ENCODE measurements at places on chromosomes 5 and 9. TPM values are rescaled to one million over a fixed set of nuclear protein-coding genes. Genes with fewer than 3 reads are reported as not detected.

AIF1L gene
- total RNA-seq: not detected

CWC27 gene
- total RNA-seq: not detected

JADE2 gene
- 16.7 TPM for total RNA-seq

CCDC192 gene
- total RNA-seq: 2.2 TPM

CFAP77 gene
- total RNA-seq: not detected

TAF11L10 gene
- total RNA-seq: not detected

GNAQ gene
- total RNA-seq: 57.2 TPM

PRRX2 gene
- total RNA-seq: not detected

CMYA5 gene
- 12.8 TPM for total RNA-seq

EXOSC2 gene
- 36.9 TPM for total RNA-seq

PCDHA5 gene
- not detected for total RNA-seq

SNX30 gene
- 19.0 TPM for total RNA-seq

NDUFS6 gene
- total RNA-seq: 12.8 TPM

N4BP3 gene
- total RNA-seq: not detected

FOXD4L3 gene
- not detected for total RNA-seq

CCL21 gene
- total RNA-seq: 1.7 TPM

SWI5 gene
- total RNA-seq: 8.1 TPM

FABP6 gene
- 6.1 TPM for total RNA-seq

SLC1A3 gene
- total RNA-seq: 29.7 TPM

GAPT gene
- total RNA-seq: not detected

PCDHGB4 gene
- total RNA-seq: 7.7 TPM

HARS1 gene
- 42.6 TPM for total RNA-seq

CAVIN4 gene
- total RNA-seq: 0.55 TPM

SYK gene
- total RNA-seq: 2.2 TPM

NIPAL4 gene
- 8.3 TPM for total RNA-seq

PIP5KL1 gene
- total RNA-seq: 27.0 TPM

MARVELD2 gene
- 37.1 TPM for total RNA-seq

TAF11L5 gene
- total RNA-seq: not detected

ARL14EPL gene
- total RNA-seq: not detected

MYOT gene
- 5.8 TPM for total RNA-seq

PCDHA13 gene
- total RNA-seq: 1.8 TPM

POU5F2 gene
- total RNA-seq: 2.6 TPM

HACD4 gene
- total RNA-seq: 0.29 TPM

ADAMTS6 gene
- 5.2 TPM for total RNA-seq

SAXO1 gene
- total RNA-seq: not detected

NUDCD2 gene
- 3.6 TPM for total RNA-seq

ADAMTS19 gene
- total RNA-seq: not detected

RFESD gene
- not detected for total RNA-seq

CDC14B gene
- total RNA-seq: 18.1 TPM

FAM78A gene
- total RNA-seq: 3.5 TPM

STK32A gene
- 29.7 TPM for total RNA-seq

ZBTB43 gene
- 20.9 TPM for total RNA-seq

APBA1 gene
- total RNA-seq: 11.7 TPM

SLC23A1 gene
- total RNA-seq: not detected

SSNA1 gene
- 81.4 TPM for total RNA-seq

DRD1 gene
- total RNA-seq: not detected

IL13 gene
- 0.55 TPM for total RNA-seq

IL5 gene
- total RNA-seq: not detected

EGFLAM gene
- 5.9 TPM for total RNA-seq

CDC20B gene
- total RNA-seq: not detected

LSM11 gene
- 4.1 TPM for total RNA-seq

HTR4 gene
- 0.92 TPM for total RNA-seq

DNAH5 gene
- total RNA-seq: not detected
